ENCODE measurements at places on chromosomes 1 and 21. TPM values are rescaled to one million over a fixed set of nuclear protein-coding genes. Genes with fewer than 3 reads are reported as not detected.

- DNase-seq, result peak; percentile 39
Measured at GRCh38 chr21:25563361-25564116, 43.7 kb downstream of the MRPL39 start.

DNA sequence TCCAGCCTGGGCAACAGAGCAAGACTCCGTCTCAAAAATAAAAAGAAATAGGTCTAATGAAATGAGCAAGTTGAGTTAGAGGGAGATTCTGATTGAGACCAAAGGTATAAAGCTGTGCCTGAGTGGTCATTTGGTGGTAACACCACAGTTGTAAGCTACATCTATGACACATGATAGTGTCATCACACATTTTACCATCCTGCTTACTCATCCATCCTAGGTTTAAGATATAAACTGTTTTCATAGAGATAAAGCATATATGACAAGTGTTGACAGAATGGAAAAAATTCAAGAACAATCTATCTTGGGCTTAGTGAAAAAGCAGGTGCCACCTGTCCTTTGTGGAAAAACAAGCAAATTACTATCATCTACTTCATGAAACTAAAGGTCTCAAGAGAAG lies 7.1 kb upstream of the CFAP141 start:
- no peak for DNase-seq

GRCh38 chr21:42460391-42461184 lies 35.4 kb downstream of the RSPH1 start:
- DNase-seq, result no peak

The PPIAL4G gene
- 0.05 TPM for total RNA-seq

The FAM177B gene
- not detected for total RNA-seq

The SIK1 gene
- 5.6 TPM for total RNA-seq

DNA sequence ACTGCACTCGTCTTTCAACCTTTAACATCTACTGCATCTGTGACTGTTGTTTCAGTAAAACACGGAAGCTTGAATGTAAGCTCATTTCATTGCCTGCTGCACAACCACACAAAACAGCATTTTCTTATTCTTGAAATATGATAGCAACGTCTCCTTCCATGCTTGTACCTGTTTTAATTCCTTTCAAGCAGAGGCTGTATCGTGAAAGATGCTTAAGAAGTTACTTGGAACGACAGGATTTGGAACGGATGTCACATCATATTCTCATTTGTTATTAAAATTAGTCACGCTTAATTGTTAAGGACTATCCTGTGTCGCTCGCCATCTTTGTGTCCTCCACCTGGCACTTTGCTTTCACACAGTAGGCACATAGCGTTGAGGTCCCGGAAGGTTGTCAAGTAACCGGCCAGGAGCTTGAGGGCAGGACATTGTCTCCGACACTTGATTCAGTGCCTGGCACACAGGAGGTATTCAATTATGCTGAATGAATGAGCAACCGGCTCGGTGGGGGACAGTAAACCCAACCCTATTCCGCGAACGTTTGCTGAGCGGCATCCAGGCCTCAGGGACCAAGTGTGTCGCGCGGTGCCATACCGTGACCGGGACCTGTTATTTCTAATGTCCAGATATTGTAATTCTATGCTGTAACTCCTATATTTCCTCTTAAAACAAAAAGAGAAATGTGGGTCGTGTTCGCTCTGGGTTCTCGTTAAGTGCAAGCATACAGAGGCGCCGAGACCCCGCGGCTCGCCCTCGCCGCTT lies 499 bp upstream of the SH3GLB1 start:
- DNase-seq, result no peak

- DNase-seq, result no peak
Measured at GRCh38 chr1:41368801-41369200, 7.6 kb downstream of the FOXO6 start.

GRCh38 chr1:22292011-22292788 lies 149.3 kb upstream of the WNT4 start:
- DNase-seq, result no peak

DNA sequence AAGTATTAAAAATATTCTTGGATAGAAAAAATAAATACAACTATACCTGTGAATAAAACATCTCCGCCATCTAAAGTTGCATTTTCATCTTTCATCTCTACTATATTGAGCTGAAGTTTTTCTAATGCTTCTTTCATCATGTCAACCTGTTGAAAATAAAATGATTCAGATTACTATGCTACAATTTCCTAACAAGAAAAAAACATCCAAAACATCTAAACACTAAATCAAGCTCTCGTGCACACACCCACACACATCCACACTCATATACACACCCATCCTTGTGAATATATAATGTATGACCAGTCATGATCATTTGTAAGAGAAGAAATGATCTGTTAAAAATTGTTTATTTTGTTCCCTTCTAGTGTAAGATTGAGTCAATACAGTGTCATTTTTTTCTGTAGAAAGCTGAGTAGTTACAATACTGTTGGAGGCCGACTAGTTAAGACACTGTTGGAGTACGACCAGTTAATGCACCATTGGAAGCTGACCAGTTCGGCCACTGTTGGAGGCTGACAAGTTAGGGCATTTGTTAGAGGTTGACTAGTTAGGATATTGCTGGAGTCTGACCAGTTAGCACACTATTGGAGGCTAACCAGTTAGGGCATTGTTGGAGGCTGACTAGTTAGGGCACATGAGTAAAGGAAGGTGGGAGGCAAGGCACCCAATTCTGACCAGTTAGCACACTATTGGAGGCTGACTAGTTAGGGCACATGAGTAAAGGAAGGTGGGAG lies 82.4 kb upstream of the BCL10 start:
- DNase-seq, result no peak

The FAM110D gene
- total RNA-seq, result 0.07 TPM

DNA sequence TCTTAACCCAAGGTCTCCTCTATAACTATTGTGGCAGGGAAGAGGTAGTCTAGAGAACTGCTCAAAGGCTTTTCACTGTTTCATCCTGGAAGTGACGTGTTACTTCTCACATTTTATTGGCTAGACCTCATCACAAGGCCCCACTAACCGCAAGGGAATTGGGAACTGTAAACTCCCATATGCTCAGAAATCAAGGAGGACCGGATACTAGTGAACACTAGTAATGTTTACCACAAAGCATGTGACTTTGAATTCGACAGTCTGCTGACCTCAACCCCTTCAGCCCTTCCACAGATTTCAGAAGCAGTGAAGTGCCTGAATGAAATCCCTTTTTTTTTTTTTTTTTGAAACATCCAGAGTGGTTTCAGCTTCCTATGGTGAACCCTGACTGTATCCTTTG lies 3.4 kb upstream of the EEIG2 start:
- DNase-seq, result no peak

GRCh38 chr21:15793550-15794235 lies 63.9 kb downstream of the USP25 start:
- DNase-seq, result no peak

DNA sequence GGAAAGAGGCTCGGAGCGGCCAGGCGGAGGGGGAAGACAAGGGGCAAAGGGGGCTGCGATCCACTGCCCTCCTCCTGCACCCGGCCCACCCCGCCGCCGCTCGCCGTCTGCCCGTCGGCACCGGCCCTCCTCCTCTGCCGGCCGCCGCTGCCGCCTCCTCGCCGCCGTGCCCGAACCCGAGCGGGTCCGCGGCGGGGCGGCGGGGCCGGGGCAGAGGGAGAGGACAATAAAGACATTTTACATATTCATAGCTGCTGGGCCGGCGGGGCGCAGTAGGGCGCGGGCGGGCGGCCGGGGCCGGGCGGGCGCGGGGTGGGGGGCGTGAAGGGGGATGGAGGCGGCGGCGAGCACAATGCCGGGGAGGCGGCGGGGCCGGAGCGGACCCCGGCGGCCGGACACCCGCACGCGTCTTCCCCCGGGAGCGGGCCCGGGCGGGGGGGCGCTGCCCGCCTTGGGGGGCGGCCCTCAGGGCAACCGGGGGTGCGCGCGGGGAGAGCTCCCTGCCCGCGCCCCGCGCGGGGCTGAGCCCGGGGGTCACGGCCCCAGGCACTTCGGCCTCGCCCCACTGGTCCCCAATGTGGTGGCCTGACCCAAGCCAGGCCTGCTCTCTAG lies 546 bp downstream of the POU2F1 start:
- no peak for DNase-seq

GRCh38 chr1:48673332-48674105 lies 103.2 kb downstream of the BEND5 start:
- DNase-seq, result no peak

DNA sequence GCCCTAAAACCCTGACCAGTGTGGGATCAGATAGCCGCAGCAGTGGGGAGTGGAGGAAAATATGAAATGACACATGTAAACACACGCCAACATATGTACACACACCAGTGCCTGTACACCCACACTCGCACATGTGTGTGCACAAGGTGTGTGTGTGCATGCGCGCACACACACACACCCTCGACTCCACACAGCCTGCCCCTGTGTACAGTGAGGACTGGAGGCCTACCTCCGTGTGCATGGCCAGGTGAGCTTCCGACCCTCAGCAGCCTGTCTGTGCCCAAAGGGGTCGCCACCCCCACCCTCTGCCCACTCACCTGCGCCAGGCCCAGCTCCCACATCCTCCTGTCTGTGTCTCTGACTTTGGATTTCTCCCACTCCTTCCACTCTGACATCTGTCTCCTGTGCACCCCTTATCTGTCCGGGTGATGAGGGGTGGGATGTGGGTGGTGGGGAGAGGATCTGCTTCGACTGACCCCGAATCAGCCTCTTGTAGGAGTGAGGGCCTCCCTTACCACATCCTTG lies 31.7 kb downstream of the CITED4 start:
- no peak for DNase-seq

The OR2AK2 gene
- not detected for total RNA-seq

DNA sequence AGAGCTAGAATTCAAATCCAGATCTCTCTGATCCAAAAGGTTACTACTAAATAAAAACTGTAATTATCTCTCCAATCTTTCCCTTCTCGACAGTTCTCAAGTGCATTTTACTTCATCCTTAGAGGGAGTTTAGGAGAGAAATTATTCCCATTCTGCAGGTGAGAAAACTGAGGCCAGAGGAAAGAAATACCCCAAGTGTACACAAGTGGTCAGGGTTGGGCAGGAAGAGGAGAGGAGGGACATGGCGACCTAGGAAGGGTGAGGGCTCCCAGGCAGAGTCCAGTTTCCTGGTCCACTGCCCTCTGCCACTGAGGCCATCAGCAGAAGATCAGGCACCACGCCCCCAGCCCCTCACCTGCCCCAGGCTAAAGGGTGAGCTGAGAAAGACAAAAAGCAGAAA lies 127.1 kb upstream of the RUNX3 start:
- DNase-seq, result no peak

DNA sequence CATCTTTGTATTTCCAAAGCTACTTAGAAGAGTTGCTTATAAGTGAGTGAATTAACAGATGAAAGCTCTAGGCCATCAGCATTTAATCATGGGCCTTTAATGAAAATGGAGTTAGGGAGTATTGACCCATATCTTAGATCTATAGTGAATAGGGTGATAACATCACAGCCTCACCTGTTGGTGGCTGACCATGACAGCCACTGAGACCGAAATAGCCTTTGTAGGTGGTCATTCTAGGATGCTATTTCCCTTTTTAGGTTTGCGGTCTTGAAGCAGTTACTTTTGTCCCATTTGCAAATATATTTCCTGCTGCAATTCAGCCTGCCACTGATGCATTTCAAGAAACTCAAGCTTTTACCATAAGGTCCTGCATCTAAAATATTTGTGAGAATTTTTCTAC lies 410.1 kb upstream of the LYPLAL1 start:
- DNase-seq, result no peak

GRCh38 chr21:28516991-28517592 lies 475.6 kb downstream of the LTN1 start:
- DNase-seq, result peak; percentile 39

DNA sequence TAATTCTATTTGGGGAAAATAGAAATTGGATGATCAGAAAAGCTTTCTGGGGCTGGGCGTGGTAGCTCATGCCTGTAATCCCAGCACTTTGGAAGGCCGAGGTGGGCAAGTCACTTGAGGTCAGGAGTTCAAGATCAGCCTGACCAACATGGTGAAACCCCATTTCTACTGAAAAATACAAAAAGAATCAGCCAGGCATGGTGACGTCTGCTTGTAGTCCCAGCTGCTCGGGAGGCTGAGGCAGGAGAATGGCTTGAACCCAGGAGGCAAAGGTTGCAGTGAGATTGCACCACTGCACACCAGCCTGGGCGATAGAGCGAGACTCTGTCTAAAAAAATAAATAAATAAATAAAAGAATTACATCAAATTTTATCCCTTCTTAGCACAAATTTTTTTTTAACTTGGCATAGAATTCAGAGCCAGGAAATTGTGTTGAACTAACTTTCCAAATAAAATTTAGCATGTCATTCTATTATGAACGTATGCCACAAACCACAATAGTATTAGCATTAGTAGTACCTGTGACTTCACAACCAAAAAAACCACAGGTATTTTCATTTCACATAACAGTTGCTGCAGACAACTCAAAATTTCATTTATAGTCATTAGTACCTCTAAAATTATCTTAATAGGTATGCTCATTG lies 4.5 kb upstream of the ANKRD13C start:
- no peak for DNase-seq

GRCh38 chr1:7681401-7681800 lies 89.7 kb upstream of the VAMP3 start:
- DNase-seq, result no peak

DNA sequence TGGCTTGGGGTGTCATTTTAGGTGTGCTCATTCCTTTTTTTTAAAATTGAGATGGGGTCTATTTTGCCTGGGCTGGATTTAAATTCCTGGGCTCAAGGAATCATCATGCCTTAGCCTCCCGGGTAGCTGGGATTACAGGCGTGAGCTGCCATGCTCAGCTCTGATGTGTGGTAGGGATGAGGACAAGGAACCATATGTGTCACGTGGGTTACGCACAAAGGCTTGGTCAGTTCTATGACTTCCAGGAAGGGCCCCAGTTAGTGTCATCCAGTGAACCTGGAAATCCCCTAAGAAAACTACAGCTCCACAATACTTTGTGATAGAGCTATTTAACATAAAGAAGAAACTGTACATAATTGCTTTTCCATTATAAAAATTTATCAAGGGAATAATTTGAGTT lies 6.7 kb upstream of the METTL25B start:
- no peak for DNase-seq

The ACOT11 gene
- 1.8 TPM for total RNA-seq

DNA sequence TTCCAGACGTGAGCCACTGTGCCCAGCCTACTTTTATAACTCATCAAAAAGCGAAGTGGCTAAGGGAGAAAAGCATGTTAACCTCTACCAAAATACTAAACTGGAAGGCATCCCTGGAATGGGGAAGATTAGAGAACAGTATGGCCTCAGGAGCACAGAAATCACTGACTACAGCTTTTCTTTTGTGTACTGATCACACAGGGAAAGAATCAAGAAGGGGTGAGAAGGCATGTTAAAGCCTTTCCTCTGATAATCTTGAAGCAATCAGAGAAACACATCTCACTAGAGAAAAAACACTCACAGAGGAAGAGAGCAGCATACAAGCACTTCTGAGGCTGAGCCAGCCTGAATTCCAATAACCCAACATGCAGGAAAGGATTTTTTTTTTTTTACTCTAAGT lies 10.7 kb downstream of the PCAT6 start:
- DNase-seq, result no peak
